T47D (cell line): ENCODE measurements at places on chromosomes 4 and X.

DNA sequence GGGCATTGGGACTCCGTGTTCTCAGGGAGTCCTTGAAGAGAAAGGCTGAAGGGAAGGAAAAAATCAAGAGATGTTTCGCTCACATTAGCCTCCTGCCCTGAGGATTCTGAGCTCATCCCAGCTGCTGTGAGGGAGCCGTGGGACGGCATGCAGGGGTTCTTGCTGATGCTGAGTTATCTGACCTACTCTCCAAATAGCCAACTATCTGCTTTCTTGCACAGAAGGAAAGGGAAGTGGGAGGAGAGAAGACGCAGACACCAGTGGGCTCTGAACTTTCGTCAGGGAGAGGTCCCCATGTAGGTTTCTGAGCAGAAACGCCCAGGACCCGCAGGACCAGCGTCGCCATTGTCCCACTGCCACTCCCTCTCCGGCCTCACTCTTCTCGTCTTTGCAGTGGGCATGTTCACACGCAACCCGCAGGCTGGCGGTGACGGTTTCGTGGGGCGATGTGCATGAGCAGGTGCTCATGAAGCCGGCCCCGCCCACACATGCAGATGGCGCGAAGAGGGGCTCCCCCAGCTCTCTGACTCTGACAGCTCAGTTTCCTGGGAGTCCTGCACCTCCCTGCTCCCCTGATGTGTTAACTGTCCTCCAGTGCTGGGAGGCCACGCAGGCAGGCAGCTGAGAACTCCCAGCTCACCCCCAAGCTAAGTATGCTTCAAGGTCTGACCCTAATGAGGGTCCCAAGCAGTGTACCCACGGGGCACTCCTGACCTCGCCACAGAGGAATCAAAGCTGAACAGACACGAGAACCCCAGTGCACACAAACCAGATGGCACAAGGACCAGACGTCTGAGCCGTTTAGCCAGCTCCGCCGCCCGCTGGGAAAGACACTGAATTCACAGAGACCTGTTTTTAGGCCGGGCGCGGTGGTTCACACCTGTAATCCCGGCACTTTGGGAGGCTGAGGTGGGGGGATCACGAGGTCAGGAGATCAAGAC lies 13.6 kb upstream of the ABLIM2 start:
- no peak for DNase-seq

- DNase-seq, result no peak
Observed at GRCh38 chrX:103431316-103431715, 55.0 kb downstream of the BEX3 start.

- no peak for DNase-seq
Observed at GRCh38 chr4:80265571-80266252, 752 bp upstream of the FGF5 start.

DNA sequence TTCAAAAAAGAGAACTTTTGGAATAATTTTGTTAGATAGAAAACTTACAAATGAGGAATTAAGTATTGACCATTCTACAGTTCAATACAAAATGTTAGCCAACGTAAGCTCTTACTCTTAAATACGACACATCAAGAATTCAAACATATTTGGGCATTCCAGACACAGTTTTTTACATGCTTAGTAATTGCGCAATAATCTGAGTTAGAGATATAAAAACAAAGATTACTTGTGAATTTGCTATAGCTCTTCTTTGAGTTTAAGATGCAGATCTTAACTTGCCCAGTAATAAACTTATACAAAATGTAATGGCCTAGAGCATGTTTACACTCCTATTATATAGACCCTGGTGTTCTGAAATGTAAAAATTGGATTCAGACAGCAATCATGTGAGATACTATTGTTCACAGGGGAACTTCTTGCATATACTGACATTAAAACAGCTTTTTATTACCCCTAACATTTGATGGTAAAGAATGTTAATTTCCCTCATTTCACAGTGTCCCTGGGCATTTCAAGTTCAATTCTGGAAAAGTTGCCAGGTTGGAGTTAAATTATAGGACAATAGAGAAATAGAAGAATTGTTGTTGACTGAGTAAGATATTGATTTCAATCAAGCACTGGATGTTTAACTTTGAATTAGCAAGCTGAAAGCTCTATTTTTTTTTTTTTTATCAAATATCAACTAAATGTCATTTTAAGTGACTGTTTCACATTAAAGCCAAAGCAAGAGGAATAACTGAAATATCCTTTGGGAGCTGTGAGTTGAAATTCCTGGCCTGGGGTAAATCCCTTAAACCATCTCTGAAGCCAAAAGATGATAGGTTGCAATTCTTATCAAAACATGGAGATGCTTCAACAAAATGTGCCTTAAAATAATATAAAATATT lies 910 bp downstream of the HPGDS start:
- no peak for DNase-seq

DNA sequence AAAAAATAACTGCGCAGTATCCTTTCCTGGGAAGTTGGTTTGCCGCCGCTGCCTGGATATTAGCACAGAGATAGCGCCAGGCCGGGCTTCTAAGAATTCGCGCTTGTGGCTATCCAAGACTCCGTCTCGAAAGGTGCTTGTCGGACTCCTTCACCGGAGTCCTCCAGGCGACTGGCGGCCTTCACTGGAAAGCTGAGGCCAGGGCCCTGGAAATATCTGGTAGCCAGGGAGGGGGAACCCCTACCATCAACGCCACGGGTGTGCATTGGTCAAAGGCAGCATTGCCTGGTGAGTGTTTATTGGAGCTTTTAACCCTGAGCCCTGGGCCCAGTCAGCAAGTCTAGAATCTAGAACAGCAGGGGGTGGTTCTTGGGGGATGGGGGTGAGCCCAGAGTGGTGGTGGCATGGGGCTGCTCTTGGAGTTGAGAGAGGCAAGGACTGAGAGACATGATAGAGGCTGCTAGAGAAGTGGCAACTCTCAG lies 577 bp upstream of the PIM2 start:
- DNase-seq, result no peak

DNA sequence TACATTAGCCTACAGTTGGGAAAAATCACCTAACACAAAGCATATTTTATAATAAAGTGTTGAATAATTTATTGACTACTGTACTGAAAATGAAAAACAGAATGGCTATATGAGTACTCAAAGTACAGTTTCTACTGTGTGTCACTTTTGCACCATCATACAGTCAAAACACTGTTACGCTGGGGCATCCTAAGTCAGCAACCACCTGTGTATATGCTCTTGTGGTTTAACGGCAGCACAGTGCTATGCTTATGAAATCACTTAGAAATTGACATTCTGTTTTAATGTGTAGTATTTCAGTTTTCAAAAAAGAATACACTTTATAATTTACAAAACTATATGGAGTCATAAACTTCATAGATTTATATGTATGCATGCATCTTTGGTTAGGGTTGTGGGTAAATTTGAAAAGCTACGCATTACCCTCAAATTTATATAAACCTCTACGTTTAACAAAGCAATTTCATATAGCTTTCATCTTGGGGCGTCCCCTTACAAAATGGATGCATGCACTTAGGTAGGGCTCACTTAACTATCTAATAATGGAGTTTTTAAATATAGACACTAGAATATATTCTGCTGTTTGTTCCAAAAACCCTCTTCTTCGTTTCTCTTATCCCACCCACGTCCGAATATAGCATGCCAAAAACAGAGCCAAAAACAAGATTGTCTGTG lies 690 bp upstream of the NEIL3 start:
- DNase-seq, result no peak

DNA sequence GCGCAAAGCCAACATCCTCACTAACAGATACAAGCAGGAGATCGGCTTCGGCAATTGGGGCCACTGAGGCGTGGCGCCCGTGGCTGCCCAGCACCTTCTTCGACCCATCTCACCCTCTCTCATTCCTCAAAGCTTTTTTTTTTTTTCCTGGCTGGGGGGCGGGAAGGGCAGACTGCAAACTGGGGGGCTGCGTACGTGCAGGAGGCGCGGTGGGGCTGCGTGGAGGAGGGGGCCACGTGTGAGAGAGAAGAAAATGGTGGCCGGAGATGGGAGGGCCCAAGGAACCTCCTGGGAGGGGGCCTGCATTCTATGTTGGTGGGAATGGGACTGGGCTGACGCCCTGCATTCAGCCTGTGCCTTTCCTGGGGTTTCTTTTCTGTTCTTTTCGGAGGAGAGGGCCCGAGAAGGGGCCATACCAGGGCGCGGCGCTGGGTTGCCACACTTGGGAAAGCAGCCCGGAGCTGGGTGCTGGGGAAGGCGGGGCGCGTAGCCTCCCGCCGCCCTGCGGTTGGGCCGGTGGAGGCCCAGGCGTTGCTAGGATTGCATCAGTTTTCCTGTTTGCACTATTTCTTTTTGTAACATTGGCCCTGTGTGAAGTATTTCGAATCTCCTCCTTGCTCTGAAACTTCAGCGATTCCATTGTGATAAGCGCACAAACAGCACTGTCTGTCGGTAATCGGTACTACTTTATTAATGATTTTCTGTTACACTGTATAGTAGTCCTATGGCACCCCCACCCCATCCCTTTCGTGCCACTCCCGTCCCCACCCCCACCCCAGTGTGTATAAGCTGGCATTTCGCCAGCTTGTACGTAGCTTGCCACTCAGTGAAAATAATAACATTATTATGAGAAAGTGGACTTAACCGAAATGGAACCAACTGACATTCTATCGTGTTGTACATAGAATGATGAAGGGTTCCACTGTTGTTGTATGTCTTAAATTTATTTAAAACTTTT lies 4.5 kb downstream of the MID1IP1 start:
- DNase-seq, result peak; percentile 30
